Ureter (tissue), 1 donor: ENCODE measurements at places on chromosomes 7 and 10. TPM values are rescaled to one million over a fixed set of nuclear protein-coding genes. Genes with fewer than 3 reads are reported as not detected.
A peak's percentile ranks its signal among the peaks of the same experiment; 100 is the strongest.

- peak; percentile 23 for DNase-seq
Measured at GRCh38 chr10:71084818-71085126, 127.6 kb upstream of the UNC5B start.

DNA sequence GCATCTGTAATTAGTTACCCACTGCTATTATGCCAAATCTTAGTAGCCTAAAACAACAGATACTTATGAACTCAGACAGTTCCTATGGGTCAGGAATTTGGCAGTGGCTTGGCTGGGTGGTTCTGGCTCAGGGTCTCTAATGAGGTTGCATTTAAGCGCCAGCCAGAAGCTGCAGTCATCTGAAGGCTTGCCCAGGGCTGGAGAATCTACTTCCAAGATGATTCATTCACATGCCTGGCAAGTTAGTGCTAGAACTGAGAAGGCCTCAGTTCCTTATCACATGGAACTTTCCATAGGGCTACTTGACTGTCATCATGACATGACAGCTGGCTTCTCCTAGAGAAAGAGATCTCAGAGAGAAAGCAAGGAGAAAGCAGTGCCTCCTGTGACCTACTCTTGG, 121.3 kb downstream of the AVL9 start:
- DNase-seq, result no peak

DNA sequence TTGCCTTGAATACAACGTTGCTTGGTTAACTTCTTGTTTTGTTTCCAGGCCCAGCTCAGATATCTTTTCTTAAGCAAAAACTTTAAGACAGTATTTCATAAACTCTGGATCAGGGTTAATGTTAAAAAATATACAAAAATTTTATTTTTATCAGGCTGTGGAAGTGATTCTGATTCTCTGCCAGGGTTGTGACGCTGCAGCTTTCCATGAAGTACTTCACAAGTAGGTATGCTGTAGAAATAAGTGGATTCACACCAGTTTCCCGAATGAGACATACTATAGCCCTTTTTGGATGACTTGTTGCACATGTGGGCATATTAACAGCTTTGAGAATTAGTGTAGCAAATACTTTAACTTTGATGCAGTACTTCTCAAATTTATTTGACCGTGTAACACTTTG, 70.1 kb downstream of the CDK14 start:
- DNase-seq, result no peak

GRCh38 chr10:12703126-12703525, 298.4 kb downstream of the CCDC3 start:
- no peak for DNase-seq

GRCh38 chr7:84582747-84583146, 388.2 kb upstream of the SEMA3A start:
- no peak for DNase-seq

GRCh38 chr7:106009503-106010226, 46.6 kb downstream of the CDHR3 start:
- peak; percentile 82 for DNase-seq

DNA sequence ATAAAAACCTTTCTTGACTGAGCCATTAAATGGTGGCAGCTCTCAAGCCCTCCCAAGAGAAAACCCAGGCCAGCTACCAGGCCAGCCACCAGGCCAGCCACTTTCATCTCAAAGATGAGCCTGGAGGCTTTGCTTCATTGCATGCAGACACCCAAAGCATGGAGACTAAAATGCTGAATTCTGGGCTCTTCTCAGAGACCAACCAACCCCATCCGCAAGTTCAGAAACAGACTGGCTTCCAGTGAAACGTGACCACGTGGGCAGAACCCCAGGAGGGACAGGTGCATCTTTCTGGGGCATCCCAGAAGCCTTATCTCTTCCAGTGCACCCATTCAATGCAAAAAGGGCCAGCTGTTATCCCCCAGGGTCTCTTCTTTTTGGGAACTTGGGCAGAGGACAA, 20.9 kb downstream of the CHST15 start:
- no peak for DNase-seq

- DNase-seq, result no peak
Measured at GRCh38 chr7:116812860-116813259, 49.5 kb upstream of the CAPZA2 start.

DNA sequence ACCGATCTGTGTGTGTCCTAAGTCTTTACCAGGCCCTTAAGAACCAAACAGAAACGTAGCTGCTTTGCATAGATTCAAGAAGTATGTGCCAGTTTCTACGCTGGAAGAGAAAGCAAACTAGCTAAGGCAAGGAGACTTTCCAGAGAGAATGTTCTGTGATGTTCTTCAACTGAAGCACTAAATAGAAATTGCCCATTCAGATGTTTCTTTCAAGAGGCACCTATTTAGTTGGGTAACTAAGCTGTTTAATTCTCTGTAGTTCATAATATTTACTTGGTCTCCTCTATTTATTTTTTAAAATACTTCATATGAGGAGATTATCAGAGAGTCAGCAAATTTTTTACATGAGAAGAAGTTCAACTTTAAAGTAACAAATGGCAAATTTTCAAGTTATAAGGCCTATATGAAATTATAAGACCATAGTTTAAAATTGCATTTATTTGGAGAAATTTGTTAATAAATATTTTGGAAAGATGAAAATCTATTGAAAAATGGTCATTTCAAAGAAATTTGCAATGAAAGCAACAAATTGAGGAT, 279.0 kb downstream of the NEBL start:
- DNase-seq, result no peak

CLEC5A gene
- 2.8 TPM for total RNA-seq

GNAT3 gene
- not detected for total RNA-seq

RPS24 gene
- total RNA-seq, result 2,044 TPM

OPN1SW gene
- total RNA-seq, result not detected

SCIN gene
- total RNA-seq, result 20.2 TPM

CCDC71L gene
- 19.4 TPM for total RNA-seq

ATG9B gene
- 0.55 TPM for total RNA-seq
